NCI-H187 treated with DMSO at 0.1 percent for 48 hours (cell line): ENCODE measurements at places on chromosomes 12 and 14.

- no peak for DNase-seq
These were observed 29.0 kb downstream of the FBXW8 start for GRCh38 chr12:116939734-116940133.

DNA sequence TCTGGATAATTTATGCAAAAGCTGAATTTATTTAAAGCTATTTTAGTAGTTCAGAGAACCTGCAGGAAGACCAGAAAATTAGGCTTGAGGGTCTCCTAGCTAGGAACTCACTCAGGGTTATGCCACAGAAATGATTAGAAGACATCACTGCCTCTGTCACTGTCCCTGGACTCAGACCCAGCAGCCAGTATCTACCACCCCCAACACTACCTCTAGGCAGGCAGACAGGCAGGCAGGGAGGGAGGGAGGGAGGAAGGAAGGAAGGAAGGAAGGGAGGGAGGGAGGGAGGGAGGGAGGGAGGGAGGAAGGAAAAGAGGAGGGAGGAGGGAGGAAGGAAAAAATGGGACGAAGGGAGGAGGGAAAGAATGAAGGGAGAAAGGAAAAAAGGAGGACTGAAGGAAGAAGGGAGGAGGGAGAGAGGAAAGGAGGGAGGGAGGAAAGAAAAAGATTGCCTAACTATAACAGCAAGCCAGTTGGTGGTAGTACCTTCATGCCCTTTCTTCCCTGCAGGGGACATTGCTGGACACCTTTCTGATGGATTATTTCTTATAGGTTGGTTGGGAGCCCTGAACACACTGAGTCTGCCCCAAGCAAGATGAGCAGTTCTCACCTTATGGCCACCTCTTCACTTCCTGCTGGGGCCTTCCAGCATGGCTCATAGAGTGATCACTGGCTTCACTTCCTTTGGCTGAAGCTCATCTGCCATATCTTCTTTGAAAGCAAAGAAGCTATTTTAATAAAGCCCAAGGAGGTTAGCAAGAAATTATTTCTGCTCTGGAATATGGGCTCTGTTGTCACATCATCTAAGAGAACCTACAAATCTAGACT is 49.7 kb downstream of the KICS2 start:
- no peak for DNase-seq

- no peak for DNase-seq
These were observed 78.6 kb downstream of the BHLHE41 start for GRCh38 chr12:26046203-26046602.

GRCh38 chr12:15152868-15153267 is 68.3 kb downstream of the RERG start:
- no peak for DNase-seq

GRCh38 chr12:65420941-65421340 is 142.5 kb downstream of the MSRB3 start:
- DNase-seq, result no peak

GRCh38 chr12:6266541-6266966 is 43.9 kb upstream of the PLEKHG6 start:
- DNase-seq, result peak; percentile 90

- no peak for DNase-seq
These were observed 83.0 kb downstream of the ACTN1 start for GRCh38 chr14:68896132-68896531.

DNA sequence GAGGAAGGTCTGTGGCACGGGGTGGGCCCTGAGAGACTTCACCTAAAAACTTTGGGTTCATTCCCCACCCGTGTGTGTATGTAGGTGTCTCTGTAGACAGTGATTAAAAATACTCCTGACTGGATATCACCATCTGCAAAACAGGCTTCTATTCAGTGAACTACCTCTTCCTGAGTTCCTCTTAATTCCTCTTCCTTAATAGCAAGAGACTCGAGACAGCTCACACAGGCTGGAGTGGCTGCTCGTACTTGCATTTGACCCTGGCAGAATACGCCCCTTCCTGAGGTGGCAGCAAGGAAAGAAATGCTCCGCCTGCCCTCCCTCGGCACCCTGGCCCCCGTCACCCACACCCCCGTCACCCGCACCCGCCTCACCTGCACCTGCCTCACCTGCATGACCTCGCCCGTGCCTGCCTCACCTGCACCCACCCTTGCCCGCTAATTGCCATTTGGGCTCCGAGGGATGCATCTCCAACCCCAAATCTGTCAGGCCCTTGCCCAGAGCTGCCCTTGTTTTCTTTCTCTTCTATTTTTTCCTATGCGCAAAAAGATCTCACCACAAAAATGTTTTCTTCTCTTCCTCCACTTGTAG is 90.0 kb downstream of the FBXL14 start:
- DNase-seq, result no peak

DNA sequence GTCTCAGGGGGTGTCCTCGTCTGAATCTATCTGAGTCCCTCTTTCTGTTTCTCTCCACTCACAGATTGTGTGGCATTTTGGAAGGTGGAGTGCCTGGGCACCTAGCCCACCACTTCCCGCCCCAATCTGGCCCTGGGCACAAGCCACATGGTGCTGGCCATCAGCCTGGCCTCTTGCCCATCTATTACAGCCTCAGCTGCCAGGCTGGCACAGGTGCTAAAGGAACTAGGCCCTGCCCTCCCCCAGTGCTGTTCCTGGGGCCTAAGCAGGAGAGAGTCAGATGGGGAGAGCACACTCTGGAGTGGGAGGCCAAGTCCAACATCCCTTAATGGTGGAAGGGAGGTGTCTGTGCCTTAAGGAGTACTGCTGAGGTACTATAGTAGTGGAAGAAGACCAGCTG is 8.3 kb upstream of the CALCOCO1 start:
- DNase-seq, result no peak

DNA sequence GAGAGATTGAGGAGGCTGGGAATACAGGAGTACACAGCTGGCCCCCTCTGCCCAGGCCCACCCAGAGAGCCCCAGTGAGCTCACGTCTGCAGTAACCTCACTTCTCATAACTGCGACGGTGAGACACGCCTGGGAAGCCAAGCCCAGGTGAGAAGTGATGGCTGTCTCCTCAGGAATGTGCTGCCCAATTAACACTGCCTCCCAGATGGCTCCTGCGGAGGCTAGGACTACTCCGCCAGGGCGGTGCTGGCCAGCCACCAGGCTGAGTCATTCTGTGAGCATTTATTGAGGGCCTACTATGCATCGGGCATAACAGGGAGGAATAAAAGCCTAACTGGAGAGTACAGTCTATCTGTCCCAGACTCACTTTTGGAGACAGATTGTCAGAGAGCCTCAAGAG is 9.3 kb upstream of the TMEM106C start:
- DNase-seq, result no peak

GRCh38 chr12:62767496-62767895 is 167.5 kb downstream of the PPM1H start:
- DNase-seq, result no peak

GRCh38 chr14:55470025-55470424 is 29.6 kb upstream of the TBPL2 start:
- no peak for DNase-seq

- no peak for DNase-seq
These were observed 1.6 kb downstream of the ATXN7L3B start for GRCh38 chr12:74539261-74539660.

DNA sequence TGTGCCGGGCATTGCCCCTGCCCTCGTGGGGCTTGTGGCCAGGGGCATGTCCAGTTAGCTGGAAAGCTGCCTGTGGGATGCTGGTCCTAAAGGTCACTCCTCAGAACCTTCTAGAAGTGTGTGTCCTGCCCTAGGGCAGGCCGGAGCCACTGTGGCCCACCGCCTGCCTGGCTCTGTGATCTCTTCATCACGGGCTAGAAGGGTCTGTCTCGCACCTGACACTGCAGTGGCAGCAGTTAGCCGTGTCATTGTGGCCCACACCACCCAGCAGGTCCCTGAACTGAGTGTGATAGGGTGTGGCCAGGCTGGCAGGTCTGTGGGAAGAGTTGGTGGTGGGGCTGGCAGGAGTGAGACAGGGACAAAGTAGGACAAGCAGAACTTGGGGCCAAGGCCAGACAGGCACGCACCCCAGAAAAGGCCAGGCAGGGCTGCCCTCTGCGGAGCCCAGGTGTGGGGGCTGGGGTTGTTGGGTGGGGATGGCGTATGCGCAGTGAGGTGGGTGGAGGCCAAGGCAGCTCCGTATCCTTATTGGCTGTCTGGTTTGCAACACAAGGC is 41.2 kb downstream of the ADGRD1 start:
- DNase-seq, result no peak

- DNase-seq, result no peak
These were observed 246.0 kb downstream of the ZFP36L1 start for GRCh38 chr14:68546839-68547238.

- no peak for DNase-seq
These were observed 20.0 kb downstream of the UTP20 start for GRCh38 chr12:101299931-101300330.

GRCh38 chr14:73467800-73468199 is 9.5 kb upstream of the NUMB start:
- no peak for DNase-seq

GRCh38 chr12:93033948-93034347 is 104.9 kb upstream of the EEA1 start:
- DNase-seq, result no peak

- no peak for DNase-seq
These were observed 576 bp downstream of the SYNE3 start for GRCh38 chr14:95515596-95516552.

DNA sequence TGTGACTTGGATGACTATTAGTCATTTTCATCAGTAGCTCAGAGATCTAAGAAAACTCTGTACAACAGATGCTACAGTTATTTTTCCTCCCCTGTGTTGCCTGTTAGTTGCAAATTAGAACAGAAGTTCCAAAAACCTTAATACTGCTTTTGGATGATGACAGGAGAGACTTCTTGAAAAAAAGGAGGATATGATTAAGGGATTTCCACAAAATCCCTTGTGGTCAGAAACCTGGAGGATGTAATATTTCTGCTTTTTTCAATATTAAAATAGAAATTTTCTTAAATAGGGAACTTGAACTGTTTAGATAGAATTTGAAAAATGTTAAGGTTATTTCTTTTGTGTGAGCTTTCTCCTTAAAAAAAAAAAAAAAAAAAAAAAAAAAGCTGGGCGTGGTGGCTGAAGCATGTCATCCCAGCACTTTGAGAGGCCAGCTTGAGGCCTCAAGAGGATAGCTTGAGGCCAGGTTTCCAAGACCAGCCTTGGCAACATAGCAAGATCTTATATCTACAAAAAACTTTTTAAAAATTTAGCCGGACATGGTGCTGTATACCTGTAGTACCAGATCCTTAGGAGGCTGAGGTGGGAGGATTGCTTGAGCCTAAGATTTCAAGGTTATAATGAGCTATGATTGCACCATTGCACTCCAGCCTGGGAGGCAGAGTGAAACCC is 14.1 kb downstream of the CMAS start:
- no peak for DNase-seq

DNA sequence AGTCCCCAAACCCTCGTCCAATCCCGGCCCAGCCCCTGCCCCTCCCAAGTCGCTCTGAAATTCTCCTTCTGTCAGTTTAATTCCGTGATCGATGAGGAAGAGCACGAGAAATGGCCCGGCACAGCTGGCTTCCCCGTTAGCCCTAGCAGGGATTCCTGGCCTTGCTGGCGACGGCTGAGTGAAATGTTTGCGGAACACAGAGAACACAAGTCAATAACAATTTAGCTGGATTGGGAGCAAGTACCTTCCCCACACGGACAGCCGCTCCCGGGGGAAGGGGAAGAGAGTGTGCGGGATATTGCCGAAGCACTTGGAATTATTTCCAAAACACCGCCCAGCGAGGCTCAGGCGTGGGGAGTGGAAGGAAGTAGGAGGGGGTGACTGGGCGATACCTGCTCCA is 134.6 kb downstream of the RBM19 start:
- DNase-seq, result no peak

- DNase-seq, result no peak
These were observed 5.3 kb downstream of the LRP1-AS start for GRCh38 chr12:57142121-57142520.

GRCh38 chr12:95605875-95606274 is 54.6 kb upstream of the USP44 start:
- no peak for DNase-seq
